ENCODE measurements at places on chromosomes 4 and X.
A peak's percentile ranks its signal among the peaks of the same experiment; 100 is the strongest.

- no peak for DNase-seq
Observed at GRCh38 chrX:67648361-67648760, 104.5 kb downstream of the AR start.

GRCh38 chr4:144204431-144204830, 63.9 kb upstream of the GYPA start:
- no peak for DNase-seq

DNA sequence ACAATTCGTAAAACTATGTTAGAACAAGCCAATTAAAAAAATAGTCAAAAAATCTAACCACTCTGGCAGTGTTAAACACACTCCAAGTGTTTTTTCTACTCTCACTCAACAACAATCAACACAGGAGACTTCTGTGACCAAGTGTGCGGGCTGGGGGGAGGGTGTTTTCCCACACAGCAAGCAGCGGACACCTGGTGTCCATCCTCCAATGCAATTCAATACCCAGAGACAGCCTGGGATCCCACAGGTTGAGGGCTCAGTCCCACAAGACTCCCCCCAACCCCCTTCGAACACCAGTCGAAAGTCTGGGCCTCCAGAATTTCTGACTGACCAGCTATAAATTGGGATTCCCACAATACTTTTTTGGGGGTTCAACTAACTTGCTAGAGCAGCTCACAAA, 8.3 kb upstream of the PIM2 start:
- DNase-seq = no peak

- no peak for DNase-seq
Observed at GRCh38 chrX:43822014-43822413, 60.2 kb downstream of the MAOB start.

GRCh38 chr4:33160126-33160525, 2440.0 kb downstream of the PCDH7 start:
- DNase-seq = peak; percentile 33

DNA sequence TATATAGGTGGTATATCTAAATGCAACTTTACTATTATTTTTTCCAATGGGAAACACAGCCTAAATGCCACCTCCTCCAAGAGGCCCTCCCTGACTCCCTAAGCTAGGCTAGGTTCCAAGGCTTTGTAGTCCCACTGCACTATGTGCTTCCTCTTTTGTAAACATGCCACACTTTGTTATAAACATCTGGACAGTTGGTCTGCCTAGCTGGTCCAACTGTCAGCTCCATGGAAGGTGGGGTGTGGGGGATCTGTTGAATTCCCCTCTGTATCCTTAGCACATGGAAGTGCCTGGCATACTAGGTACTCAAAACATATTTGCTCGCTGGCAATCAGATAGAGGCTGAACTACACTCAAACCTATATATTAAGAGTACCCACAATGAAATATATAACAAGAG, 63.4 kb downstream of the SLC9A7 start:
- no peak for DNase-seq

DNA sequence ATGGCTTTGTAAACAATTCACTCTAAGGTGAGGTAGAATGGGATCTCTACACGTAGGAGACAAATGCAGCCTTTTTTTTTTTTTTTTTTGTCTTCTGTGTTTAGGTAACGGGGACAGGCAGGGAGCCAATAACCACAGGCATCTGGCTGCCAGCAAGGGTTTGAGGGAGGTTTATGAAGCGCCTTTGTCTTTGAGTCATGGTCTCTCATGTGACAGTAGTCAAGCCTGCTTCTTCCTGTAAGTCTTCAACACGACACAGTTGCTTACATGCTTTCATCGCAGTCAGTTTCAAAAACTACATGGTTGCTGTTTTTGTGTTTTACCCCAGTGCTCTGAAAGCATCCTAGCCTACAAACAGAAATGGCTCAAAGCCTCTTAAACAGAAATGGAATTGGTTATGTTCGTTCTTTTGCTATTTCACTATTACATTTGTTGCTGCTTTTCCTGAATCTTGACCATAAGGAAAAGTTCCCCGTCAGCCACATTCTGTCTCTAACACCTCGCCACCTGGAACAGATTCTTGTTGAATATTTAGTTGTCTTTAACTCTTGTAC, 127.8 kb upstream of the METTL14 start:
- no peak for DNase-seq

- peak; percentile 58 for DNase-seq
Observed at GRCh38 chr4:170887396-170887795, 797.6 kb upstream of the AADAT start.

- no peak for DNase-seq
Observed at GRCh38 chr4:77861495-77861894, 1.1 kb upstream of the MRPL1 start.

- DNase-seq = no peak
Observed at GRCh38 chr4:38080061-38080974, 120.1 kb downstream of the PTTG2 start.

DNA sequence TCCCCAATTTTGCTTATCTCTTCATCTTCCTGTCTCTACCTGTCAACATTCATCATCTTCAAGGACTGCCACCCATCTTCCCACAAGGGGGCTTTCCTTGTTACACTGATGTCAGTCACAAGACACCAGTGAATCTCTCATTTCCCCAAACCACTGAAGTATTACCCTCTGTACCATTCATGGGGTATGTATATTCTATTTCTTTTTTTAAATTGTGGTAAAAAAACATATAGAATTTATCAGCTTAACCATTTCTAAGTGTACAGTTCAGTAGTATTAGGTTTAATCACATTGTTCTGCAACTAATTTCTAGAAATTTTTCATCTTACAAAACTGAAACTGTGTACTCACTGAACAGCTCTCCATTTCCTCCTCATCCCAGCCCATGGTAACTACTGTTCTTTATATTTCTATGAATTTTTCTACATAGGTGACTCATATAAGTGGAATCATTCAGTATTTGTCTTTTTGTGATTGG, 98.6 kb downstream of the LARP7 start:
- DNase-seq = peak; percentile 3

DNA sequence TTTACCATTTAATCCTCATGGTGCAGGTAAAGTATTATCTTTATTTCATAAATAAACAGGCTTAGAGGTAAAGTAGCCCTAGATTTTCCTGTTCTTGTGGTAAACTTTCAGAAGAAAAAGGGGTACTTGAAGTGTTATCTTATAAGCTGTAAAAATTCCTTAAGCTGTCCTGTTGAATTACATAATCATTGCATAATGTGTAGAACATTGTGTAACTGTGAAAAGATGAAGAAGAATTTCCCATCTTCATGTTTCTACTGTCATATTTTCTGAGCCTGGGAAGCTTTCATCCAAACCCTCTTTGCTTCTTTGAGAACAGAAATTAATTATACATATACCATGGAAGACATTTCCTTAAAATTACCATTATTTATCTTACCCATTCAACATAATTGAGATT, 90.5 kb downstream of the ELOVL6 start:
- DNase-seq = no peak

DNA sequence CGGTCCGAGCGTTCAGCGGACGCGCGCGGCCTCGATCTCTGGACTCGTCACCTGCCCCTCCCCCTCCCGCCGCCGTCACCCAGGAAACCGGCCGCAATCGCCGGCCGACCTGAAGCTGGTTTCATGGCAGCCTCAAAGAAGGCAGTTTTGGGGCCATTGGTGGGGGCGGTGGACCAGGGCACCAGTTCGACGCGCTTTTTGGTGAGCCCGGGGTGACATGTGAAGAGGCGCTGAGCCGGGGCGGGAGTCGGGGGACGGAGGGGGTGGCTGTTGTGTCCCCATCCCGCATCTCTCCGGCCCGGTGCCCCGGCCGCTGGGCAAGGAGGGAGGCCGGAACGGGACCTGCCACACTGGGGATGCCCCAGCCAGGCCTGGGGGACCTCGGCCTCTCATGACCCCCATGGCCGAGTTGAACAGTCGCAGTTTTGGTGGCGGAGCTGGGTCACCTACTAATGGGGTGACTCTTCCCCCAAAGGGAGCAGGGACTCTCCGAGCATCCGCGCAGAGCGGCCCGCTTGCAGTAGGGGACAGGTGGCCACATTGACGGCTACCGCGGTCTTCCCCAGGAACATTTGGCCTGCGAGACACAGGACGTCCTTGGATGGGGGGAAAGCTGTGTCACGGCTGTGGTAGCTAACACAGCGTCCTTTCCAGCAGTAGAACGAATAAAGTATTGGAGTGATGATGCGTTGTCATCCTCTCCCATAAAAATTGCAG, at the start of gene GK:
Gene GK (plus strand): TSS at position 9 of the 717 bp plus-strand sequence. CDS start 115 bp downstream, at position 124.
- DNase-seq = peak; percentile 44

DNA sequence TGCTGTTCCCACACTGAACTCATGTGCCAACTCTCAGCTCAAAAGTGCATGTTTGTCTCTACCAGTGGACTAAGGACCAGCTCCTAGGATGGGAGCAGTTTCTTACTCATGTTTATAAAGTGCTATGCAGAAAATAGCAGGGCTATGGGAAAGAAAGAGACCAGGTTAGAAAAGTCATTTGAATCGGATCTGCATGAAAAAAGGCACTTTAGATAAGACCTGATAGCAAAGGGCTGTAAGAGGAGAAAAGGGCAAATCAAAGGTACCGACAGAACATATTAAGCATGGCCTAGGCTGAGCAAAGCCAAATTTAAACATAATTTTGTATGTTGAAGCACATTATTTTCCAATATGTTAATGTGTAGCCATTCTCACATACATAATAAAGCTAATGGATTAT, 362.3 kb upstream of the ZFP42 start:
- DNase-seq = no peak

- no peak for DNase-seq
Observed at GRCh38 chr4:75099321-75099720, 166.4 kb downstream of the PARM1 start.

DNA sequence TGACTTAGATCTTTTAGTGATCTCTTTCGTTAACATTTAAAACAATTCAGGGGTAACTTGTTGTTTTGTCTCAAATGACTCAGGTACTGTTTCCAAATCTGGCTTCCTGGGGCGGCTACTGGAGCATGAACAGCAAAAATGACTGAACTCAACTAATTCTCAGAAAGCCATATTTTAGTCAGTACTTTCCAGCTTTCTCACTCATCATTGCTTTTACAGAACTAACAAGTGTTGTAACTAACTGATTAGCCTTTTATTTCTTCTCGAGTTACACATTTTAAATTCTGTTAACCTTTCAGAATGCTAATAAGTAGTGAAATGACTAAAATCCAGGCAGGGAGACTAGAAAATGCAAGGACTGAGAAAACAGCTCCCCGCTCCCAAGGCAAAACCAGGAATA, 55.3 kb downstream of the JADE3 start:
- DNase-seq = no peak

GRCh38 chr4:38904090-38904666, 36.6 kb downstream of the FAM114A1 start:
- DNase-seq = peak; percentile 76
